SHP77 (cell line): ENCODE measurements at places on chromosomes 2 and 18.

DNA sequence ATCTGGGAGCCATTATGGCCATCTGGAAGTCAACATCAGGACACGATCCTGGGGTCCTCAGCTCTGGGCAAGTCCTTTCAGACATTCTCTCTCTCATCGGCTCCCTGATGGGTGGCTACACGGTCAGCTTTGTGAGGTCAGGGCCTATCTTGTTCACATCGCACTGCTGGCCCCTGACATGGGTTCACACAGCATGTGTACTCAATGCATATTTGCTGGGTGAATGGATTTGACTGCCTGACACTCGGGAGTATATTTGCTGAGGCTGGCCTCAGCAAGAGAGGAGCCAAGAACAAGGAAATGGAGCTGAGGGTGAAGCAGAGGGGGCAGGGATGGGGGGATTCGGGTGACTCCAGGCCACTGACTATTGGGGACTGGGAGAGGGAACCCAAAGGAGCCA, 50.5 kb downstream of the SLC4A5 start:
- no peak for DNase-seq

DNA sequence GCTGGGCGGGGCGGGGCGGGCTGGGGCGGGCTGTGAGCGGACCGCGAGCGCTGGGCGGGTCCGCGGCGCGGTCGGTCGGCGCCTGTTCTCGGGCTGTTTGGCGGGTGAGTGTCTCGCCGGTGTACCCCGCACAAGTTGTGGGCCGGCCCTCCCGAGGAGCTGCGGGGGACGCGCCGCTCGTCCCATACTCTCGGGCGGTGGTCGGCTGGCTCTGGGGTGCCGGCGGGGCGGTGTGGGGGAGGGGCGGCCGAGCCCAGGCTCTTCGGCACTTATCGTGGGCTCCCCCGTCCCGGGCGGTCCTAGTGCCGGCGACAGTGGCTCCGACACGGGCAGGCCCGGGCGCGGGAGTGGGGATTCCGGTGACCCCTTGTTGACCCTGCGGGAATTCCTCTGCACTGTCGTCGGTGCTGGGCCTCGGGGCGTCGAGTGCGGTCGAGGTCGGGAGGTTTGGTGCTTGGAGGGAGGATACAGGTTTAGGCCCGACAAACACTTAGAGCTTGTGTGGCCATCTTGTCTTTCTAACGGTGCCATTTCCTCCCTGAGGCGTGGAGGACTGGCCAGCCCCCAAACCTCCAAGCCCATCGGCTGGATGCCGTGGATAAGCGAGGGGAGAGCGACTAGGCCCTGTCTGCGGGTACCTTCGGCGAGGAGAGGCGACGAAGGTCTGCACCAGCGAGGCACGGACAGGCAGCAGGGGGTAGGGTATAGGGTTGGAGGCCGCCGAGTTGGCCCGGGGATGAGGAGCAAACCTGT, at the start of gene SEPTIN2:
TSS of gene SEPTIN2 (plus strand) at position 47 of the 753 bp plus-strand sequence. CDS start 8,308 bp downstream, outside the sequence.
- peak; percentile 71 for DNase-seq

DNA sequence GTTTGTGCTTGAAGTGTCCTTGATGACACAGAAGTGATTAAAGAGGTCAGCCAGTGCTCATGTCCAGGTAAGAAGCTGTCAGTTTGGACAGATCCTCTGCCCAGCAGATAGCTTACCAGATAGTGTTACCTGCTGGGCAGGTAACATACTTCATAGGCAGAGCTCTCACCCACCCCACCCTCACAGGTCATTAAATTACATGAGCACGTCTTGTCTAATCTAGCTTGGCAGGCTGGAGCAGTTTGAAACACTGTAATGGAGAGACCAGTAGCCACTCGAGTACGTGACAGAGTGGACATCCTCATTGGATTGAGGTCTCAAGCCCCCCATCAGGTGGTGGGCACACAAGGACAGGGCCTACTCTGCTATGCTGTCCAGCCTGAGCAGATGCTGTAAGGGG, 27.1 kb downstream of the TTC32 start:
- no peak for DNase-seq

- DNase-seq = peak; percentile 11
Observed at GRCh38 chr18:44725300-44726058, 44.8 kb downstream of the SETBP1 start.

- DNase-seq = no peak
Observed at GRCh38 chr2:120539937-120540718, 194.2 kb downstream of the INHBB start.

DNA sequence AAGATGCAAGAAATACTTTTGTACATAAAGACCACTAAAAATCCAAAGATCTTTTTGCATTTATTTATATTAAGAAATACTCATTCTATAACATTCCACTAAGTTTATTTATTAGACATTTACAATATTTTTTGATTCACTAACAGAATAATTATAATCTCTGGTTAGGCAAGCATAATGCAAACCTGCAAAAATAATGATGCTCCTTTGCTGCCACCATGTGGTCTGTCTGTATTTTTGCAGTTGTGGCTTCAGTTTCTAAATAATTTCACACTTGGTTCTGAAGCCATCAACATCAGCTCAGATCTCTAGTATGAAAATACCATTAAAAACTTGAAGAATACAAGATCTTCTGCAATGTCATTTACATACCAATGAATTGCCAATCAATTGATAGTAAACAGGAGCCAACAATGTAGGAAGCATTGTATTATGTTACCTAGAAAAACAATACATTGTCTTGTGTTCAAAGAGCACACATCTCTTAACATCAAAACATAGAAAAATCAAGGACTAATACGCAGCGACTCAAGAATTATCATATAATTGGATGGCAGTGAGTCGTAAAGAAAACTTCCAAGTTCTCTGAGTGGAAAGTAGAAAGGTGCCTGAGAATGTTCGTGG, 28.8 kb upstream of the WDR75 start:
- no peak for DNase-seq
